ENCODE measurements at places on chromosomes 2 and 18.

DNA sequence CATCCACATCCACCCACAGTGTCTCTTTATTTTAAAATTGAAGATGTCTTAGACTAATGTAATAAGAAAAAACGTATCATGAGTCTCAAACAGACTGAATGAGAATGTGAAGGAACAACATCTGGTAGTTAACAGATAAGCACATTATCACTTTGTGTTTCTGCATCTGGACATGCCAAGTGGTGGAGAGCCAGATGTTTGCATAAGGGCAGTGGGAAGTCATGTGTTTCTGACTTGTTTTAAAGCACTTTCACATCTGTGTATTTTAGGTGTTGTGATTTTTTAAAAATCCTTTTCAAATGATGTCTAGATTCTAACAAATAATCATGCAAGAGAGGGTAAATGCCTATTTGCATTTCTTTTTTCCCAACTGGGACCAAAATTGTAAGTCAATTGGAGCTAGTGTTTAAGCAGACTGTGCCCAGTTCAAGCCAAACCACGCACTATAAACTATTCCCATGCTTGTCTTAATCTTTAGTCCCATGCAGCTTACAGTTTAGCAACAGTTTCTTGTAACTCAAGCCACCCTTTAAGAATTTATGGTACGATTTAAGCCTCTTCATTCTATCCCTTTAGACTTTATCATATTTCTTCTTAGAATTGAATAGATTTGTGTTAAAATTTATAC lies 272.7 kb upstream of the DOK6 start:
- no peak for DNase-seq

DNA sequence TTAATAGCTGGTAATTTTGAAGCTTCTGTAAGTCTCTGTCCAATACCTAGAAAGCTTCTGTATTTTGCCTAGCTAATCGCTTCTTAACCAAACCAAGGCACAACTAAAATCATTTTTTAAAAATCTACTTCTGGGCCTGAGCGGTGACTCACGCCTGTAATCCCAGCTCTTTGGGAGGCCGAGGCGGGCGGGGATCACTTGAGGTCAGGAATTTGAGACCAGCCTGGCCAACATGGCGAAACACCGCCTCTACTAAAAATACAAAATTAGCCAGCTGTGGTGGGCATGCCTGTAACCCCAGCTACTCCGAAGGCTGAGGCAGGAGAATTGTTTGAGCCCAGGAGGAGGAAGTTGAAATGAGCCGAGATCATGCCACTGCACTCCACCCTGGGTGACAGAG lies 148.6 kb upstream of the FIGN start:
- DNase-seq: no peak

- no peak for DNase-seq
These were observed 118.6 kb downstream of the INHBB start for GRCh38 chr2:120464448-120464931.

DNA sequence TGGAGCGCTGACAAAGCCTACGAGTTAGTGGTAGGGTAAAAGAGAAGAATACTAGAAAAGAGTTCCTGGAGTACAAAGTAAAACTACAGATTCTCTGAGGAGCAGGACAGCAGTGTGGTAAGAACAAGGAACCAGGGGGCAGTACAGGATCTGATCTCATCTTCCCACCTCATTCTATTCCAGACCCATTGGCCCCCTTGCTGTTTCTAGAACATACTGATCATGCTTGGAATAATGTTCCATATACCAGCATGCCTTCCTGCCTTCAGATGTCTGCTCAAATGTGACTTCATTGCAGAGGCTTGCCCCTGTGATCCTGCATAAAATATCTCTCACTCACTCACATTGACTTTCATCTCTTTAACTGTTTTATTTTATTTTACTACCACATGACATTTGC lies 19.3 kb downstream of the MSGN1 start:
- no peak for DNase-seq

- DNase-seq: no peak
These were observed 145.6 kb downstream of the TTC27 start for GRCh38 chr2:32773448-32773808.
